DMS79 (cell line): ENCODE measurements at places on chromosomes 2 and 18.

DNA sequence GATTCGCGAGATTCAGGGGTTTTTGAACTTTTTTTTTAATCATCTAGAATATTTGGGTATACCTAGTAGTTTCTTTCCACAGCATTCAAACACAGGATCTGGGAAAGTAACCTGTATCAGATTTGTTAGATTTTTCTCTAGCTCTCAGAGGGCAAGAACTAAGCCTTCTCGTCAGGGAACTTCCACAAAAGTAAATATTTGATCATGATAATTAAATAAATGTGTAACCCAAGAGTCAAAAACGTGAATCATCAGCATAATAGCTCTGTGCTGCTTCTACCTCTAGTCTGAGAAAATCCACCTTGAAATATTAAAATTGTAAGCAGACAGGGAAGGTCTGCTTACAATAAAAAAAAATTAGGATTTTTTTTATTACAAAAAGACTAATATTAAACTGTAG lies 225.7 kb upstream of the SPOPL start:
- no peak for DNase-seq

DNA sequence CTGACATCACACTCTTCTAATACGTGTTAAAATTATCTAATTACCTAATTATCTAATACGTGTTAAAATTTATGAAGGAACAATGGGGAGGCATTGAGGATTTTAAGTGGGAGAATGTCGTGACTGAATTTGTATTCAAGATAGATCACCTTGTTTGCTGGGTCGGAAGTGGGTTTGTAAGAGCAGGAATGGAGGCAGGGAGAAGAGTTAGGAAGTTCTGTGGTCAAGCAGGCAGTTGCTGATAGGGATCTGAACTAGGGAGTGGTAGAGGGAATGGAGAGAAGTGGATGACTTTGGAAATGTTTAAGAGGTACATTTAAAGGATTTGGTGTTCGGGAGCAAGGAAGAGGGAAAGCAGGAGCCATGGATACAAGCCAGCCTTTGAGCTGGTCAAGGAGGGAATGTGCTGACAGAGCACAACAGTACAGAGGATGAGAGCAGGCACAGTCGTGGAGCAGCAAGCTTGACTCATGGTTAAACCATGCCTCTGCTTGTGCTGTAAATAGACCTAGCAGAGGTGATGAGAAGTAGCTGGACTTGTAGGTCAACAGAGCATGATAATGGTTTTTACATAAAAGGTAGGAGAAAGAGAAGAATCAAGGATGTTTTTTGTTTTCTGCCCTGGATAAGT lies 16.2 kb downstream of the IL18RAP start:
- no peak for DNase-seq

DNA sequence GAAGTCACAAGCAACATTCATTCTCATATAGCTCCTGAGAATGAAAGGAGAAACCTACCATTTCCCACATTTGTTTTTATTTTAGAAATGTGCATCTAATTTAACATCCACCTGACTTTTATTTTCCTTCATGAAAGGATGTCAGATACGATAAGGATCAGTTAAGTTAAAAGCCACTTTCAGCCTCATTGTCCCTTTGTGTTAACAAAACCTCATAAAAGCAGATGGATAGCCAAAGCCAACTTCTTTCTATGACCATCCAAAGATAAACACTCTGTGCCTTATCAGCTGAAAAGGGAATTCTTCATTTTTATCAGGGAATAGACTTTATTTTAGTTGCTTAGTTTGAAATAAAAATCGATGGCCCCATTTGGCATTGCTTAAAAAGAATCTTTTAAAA lies 25.7 kb upstream of the RIT2 start:
- no peak for DNase-seq

- DNase-seq = no peak
These were observed 161.2 kb upstream of the LRP1B start for GRCh38 chr2:142291969-142292368.

DNA sequence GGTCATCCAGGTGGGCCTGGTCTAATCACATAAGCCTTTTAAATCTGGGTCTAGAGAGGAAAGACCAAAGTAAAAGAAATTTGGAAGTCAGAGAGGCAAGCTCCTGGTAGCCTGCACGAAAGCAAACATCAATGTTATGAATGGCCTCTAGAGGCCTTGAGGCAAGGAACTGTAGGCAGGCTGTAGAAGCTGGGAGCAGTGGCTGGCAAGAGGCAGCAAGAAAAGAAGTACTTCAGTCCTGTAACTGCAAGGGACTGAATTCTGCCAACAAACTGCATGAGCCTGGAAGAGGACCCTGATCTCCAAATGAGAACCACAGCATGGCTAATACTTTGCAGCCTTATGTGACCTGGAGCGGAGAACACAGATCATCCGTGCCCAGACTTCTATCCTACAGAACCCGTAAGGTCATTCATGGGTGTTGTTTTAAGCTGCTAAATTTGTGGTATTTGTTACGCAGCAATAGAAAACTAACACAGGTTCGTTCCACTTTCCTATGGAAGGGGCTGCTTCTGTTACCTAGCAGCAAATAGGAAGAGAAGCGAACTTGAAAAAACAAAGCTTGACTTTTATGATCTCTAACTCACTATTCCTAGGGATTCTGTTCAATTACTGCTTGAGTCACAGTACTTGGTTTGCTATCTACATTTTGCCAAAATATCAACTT lies 1.2 kb downstream of the IMMT start:
- DNase-seq = no peak

GRCh38 chr2:42918671-42919318 lies 126.4 kb upstream of the HAAO start:
- no peak for DNase-seq

GRCh38 chr2:85114586-85115330 lies 18.4 kb upstream of the TCF7L1 start:
- no peak for DNase-seq

- DNase-seq = no peak
These were observed 122.5 kb downstream of the FOXI3 start for GRCh38 chr2:88329815-88330603.

DNA sequence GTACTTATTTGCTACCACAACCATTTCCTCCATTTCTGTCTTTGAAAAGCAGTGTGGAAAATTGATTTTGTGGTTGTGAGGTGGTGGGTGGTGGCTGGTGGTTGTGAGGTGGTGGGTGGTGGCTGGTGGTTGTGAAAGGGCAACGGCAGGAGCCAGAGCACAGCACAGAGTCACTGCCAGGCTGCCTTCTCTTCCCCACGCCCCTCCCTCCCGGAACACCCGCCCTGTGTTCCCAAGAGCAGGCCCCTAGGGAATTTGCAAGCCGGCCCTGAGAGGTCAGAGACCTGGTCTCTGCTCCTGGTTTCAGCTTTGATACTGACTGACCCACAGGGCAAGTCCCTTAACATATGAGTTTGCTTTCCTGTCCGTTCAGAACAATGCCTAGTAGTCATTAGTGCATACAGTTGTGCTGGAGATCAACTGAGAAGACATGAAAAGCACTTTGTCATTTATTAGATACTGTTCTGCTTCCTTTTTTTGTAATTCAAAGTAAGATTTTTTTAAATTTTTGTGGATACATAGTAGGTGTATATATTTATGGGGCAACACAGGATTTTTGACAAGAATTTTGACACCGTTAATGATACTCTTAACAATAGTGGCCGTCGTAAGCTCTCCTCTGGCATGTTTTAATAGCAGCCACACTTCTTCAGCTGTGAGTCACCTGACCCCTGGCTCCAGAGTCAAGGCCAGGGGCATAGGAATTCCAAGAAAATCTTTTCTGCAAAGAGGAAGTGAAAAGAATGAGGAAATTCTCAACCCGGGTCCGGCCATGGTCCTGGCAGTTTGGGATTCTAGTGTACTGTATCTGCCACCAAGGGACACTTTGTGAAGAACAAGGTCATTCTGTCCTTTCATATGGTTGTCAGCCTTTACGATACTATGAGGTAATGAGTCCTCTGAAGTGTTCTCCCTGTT lies 53.2 kb downstream of the ITGA6 start:
- no peak for DNase-seq

DNA sequence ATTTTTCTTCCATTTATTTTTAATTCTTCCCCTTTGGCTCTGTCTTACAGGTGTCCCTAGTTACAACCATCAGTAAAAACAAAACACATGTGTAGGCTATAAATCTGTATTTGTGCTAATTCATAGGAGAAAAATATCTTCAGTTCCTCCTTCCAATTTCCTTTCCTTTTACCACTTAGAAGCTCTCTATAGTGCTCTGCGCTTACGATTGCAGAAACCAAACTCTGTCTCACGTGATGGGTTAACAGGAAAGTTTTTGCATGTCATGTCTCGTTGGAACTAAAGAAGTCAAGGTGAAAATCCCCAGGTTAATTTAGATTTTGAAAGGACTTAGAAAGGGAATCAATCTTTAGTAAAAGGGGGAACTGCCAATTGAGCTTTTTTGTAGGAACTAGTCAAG lies 1390.5 kb upstream of the ZEB2 start:
- DNase-seq = no peak

DNA sequence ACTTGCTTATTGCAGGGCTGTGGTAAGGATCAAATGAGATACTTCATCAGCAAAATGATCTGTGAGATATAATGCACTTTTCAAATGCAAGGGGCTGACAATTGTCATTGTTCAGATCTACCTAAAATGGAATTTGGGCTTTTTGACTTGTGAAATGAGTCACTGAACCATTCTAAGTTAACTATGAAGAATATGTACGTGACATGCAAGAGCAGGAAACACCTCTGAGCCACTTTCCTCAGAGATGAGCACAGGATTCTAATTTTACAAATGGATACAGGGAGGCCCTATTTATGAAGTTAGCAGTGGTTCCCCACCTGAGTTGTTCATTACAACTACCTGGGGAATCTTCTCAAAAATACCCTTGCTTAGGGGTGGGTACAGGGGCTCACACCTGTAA lies 26.7 kb downstream of the CTLA4 start:
- DNase-seq = no peak

- no peak for DNase-seq
These were observed 180.6 kb downstream of the IRS1 start for GRCh38 chr2:226618875-226619605.

GRCh38 chr2:191622374-191623320 lies 55.3 kb upstream of the NABP1 start:
- DNase-seq = no peak

DNA sequence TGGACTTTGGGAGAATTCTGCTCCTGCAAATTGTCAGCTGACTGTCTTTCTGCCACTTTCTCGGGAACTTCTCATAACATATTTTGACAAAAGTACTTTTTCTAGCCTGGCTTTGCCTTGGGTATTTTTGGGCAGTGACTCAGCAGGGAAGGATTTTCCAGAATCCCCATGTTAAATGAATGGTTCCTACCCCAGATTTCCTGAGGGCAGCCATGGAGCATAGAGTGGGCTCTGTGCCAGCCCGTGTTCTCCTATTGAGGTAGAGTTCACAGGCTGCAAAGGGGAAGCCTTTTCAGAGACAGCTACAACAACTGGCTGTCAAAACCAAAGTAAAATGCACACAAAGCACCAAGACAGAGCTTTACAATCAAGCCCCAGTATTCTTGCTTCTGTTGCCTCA lies 59.8 kb downstream of the BMP10 start:
- no peak for DNase-seq

GRCh38 chr18:63447066-63447465 lies 24.8 kb upstream of the VPS4B start:
- DNase-seq = no peak

DNA sequence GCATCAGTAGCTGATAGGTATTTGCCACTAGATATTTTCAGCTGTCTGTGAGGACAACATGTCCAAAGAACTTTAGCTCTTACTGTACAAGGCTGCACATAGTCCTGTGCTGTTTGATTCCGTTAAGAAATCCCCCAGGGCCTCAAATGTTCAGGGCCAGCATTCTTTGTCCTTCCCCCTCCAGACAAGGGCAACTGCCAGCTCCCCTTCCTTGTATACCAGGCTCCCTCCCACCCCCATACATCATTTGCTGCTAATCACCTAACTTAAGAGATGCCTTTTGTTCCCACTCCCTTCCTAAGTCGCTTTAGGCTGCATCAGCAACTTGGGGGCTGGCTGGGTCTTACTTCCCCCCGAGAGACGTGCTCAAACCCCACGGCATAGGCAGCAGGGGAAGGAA lies 138.7 kb downstream of the CDH20 start:
- DNase-seq = no peak

GRCh38 chr2:149261692-149262091 lies 68.7 kb upstream of the LYPD6 start:
- DNase-seq = no peak

GRCh38 chr18:39660141-39660540 lies 2094.5 kb upstream of the CELF4 start:
- DNase-seq = no peak

DNA sequence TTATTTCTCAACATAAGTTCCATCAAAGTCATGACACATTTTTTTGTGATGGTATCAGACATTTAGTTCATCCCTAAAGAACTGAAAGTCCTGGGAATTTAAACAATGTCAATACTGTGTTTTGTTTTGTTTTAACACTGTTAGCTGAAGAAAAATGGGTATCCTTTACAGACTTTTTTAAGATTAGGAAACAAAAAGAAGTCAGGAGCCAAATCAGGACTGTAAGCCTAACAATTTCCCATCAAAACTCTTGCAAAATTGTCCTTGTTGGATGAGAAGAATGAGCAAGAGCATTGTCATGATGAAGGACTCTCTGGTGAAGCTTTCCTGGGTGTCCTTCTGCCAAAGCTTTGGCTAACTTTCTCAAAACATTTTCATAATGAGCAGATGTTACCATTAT lies 69.4 kb downstream of the SRD5A2 start:
- no peak for DNase-seq

GRCh38 chr2:54708584-54709335 lies 14.7 kb upstream of the EML6 start:
- DNase-seq = peak; percentile 16

GRCh38 chr18:34153711-34154110 lies 71.0 kb downstream of the NOL4 start:
- DNase-seq = peak; percentile 9

- no peak for DNase-seq
These were observed 8.4 kb upstream of the NT5DC4 start for GRCh38 chr2:112712465-112712864.

- no peak for DNase-seq
These were observed 104.0 kb downstream of the L3MBTL4 start for GRCh38 chr18:6310714-6311113.

DNA sequence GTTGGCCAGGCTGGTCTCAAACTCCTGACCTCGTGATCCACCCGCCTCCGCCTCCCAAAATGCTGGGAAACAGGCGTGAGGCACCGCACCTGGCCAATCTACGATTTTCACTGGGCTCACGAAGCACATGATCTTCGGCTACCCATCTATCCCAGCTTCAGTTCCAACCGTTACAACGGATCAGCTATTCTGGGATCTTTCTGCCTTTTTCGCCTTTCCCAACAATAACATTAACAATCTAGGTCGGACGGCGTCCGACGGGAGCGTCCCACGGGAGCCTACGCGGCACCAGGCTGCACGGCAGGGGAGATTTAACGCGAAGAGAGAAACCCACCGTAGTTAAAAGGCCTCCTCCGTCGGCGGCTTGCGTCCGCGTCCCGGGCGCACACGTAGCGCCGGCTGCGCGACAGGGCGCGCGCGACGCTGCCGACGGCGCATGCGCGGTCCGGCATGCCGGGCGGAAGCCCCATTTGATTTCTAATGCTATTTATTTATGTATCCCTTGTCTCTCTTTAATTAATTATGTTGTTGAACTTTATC lies at the start of gene MSL3B:
Gene MSL3B, minus strand, starts transcription at position 394 of the 540 bp plus-strand sequence.
- peak; percentile 13 for DNase-seq
